AG10803 (cell line): ENCODE measurements at places on chromosomes 12 and 14.
A peak's percentile ranks its signal among the peaks of the same experiment; 100 is the strongest.

DNA sequence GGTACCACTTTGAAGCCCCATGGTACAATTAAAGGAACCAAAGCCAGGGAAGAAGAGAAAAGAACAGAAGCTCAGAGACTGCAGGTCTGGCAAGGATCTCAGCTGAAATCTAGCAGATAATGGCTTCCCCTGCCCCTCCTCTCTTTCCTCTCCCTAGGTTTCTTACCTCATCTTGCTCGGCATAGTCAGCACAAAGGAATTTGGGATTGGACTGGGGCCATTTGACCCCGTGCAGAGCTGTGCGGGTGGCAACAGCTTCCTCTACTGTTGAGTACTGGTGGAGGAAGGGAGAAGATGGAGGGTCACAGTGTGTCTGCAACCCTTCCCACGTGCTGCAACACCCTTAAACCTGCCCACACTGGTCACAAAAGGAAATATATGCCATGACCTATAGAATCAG lies 4.7 kb upstream of the CDH24 start:
- DNase-seq, result peak; percentile 90

GRCh38 chr12:1666685-1667162 lies 24.1 kb upstream of the ADIPOR2 start:
- DNase-seq, result no peak

GRCh38 chr14:96351986-96352385 lies 11.2 kb downstream of the ATG2B start:
- DNase-seq, result no peak

DNA sequence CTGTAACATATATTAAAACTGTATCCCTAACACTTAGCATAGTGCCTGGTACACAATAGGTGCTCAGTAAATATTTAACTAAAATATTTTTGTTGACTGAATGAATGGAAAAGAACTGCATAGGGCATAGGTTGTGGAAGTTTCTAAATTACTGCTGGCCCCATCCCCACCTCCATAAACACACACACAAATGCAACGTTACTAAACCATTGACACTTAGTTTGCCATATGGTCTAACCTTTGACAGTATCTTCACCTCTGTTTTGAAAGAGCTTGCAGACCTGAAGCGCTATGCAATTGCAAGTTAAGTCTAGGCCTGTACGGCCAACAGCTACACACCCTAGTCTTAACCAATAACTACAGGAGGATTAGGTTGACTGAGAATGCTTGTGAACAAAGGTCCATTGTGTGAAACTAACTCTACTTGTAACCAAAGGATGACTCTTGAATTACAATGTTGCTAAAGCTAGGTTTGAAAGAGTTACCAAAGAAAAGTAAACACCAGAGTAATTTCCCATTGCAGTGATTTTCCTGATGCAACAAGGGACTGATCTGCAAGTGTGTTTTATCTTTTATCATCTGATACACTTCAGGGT lies 924 bp upstream of the MANSC1 start:
- DNase-seq, result no peak

DNA sequence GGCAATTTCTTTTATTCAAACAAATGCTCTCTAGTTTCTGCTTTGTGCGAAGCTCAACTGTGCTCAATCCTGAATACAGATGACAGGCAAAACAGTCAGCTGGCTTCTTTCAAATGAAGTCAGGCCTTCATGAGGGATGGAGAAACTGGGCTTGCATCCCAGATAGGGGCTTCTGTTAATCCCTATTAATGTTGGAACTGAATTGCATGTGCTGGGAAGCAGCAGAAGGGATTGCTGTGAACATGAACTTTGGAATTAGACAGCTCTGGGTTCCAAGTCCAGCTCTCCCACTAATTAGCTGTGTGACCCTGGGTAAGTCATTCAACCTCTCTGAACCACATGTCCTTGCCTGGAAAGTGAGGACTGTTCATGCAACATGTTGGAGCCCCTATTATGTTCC lies 21.1 kb upstream of the CORO1C start:
- DNase-seq, result no peak

GRCh38 chr14:65431245-65431644 lies 18.7 kb downstream of the FUT8 start:
- no peak for DNase-seq

GRCh38 chr12:33116284-33116683 lies 219.7 kb upstream of the PKP2 start:
- no peak for DNase-seq

DNA sequence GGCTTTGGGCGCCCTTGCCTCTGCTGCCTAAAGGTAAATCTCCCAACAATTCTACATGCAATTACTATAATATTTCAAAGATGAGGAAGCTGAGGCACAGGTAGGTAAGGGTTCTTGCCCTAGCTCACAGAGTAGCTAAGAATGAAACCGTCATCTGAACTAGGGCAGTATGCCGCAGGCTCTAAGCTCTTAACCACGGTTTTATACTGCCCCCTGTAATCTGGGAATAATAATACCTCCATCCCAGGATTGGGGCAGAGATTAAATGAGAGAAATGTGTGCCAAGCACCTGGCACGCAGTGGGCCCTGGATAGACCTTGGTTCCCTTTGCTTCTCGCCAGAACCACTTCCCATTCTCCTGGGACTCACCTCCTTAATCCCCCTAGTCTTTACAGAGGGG lies 1.5 kb upstream of the HRK start:
- peak; percentile 57 for DNase-seq
